ENCODE measurements at places on chromosomes 12 and 14. TPM values are rescaled to one million over a fixed set of nuclear protein-coding genes. Genes with fewer than 3 reads are reported as not detected.

The ANG gene
- total RNA-seq = 9.2 TPM

The KRT73 gene
- total RNA-seq = not detected

GRCh38 chr14:102210421-102211042 is 70.8 kb downstream of the WDR20 start:
- no peak for DNase-seq

DNA sequence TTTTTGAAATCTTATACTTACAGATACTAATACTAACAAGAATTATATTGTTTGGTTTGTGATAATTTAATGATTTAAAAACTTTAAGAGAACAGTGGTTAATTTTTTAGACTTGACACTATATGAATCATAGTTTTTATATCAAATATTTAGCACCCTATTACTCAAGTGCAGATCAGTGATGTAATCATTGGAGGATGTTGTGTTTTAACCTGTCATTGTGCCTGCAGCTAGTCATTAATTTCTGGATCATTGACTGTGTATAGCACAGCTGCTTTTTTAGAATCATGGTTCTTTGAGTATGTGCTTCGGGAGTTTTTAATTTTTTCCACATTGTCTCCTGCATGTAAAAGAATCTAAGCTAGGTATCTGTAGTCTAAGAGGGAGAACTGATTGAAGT is 17.3 kb downstream of the ARID4A start:
- DNase-seq = no peak

DNA sequence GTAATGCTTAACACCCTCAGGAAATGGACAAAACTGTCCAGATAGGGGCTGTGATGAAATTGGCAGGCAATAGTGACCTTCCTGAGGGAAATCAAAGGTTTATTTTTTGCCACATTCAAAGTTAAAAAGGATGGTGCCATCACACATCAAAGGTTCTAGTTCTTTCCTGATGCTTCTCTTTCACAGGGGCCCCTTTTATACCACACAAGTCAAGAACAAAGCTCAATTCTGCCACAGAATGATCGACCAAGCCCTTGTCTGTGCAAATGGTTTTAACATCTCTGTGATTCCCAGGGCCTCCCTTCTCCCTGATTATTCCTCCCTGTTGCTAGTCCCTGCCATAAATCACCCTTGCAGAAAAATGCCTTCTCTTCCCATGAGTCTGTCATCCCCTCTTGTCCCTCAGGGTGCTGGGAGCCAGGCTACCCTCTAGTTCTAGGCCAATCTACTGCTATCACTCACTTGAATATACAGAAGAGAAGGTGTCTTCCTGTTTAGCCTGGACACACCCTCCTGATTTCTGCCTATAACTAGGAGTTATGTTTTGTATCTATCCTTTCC is 22.7 kb downstream of the SMCO2 start:
- DNase-seq = no peak

DNA sequence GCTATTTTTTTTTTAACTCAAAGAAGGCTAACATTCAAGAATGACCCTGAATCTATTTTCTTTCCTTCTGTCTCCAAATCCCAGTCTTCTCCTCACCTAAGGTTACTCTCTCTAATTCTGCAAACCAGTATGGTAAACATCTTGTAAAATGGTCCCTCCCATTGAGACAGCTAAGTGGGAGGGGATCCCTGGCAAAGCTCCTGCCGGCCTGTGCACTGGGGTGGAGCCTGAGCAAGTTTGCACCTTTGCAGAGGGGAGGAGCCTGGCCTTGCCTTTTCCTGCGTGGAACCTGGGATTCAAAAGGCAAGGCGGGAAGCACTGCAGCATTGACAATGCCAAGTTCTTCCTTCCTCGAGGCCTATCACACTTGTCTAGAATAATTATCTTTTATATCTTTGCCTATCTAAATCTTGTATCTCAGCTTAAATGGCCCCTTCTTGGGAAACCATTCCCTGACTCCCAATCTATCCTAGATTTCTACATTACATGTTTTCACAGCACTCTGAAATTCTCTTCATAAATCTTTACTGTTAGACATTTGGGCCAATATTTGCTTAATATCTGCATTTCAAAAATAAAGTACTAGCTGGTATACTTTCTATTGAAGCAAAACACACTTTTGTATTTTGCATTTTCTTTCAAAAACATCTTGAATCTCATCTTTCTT is 83.0 kb downstream of the EPS8 start:
- no peak for DNase-seq

Data from H4 (cell line).